ENCODE measurements at places on chromosomes 3 and 15.

GRCh38 chr3:119319311-119319710, 25.1 kb downstream of the ARHGAP31 start:
- DNase-seq: no peak

DNA sequence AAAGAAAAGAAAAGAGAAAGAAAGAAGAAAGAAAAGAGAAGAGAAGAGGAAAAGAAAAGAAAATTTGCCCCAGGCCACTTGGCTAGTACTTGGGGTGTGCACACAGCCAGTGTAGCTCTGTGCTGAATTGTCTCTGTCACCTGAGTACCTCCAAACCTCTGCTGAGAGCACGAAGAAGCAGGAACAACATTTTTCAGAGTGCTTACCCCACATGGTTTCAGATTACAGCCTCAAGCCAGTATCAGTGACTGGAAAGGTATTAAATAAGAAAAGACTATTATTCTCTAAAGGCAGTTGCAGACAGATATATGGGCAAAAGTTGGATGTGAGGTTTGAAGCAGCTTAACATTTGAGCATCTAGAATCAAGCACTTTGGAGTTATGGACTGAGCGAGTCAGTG, 113.3 kb upstream of the PHLDB2 start:
- DNase-seq: no peak

- DNase-seq: no peak
These were observed 104.6 kb upstream of the SELENOK start for GRCh38 chr3:53996141-53996874.

GRCh38 chr15:85443046-85443445, 62.6 kb downstream of the AKAP13 start:
- DNase-seq: no peak

DNA sequence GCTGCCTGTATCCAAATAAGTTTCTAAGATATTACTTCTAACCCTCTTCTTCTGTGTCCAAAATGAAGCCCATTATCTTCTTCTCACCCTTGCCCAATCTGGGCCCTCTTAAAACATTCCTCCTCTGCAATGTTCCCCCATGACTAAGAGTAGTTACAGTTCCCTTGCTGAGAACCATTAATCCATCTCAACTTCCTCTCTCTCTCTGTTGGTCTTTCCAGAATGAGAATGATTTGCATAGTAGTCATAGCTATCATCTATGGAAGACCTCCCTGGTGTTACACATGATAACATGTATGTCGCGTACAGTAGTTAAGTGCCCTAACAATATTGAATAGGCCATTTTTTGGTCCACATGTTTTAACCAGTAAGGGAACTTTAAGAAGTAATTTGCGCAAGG, 177.9 kb downstream of the ANXA2 start:
- no peak for DNase-seq

DNA sequence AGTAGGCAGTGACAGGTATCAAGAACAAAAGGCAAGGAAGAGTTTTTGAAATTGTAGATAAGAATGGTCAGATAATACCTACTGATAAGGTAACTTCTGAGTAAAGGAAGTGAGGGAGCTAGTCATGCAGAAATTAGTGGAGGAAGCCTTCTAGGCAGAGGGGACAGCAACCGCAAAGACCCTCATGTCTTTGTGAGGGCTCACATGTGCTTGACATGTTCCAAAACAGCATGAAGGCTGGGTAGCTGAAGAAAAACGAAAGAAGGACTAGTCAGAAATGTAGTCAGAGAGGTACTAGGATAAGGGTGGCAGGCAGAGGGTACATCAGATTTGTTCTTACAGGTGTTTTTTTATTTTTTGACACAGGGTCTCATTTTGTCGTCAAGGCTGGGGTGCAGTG, 5.3 kb downstream of the SIN3A start:
- DNase-seq: no peak

DNA sequence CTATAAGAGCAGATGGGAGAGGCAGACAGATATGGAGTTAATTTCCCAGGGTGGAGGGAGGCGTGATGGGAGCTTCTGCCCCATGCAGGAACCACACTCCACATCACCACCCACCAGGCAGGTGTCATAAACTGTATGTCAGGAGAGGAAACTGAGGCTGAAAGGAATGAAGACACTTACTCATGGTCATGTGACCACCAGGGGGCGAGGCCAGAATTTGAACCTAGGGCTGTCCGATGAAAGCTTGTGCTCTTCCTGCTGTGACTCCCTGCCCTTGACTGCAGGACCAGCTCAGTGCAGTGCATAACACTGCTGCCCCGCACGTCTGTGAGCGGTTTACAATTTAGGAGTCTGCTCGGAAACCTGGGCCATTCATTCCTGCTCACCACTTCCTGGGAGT, 28.8 kb downstream of the NUP210 start:
- no peak for DNase-seq

DNA sequence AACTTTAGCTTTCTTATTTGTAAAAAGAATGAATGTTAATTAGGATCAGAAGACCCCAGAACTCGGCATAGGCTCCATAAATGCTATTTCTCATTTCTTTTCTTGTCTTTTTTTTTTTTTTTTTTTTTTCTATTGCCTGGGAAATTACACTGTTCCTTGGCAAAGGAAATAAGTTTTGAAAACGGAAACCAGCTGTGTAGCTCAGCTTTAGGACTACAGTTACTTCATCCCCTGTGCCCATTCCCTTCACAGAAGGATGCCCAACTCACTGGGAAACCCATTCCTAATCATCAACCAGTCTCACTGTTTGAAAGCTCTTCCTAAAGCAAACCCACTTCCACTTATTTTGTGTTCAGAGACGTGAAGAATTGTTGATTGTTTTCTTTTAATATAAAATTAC, 254.0 kb upstream of the IL12A start:
- DNase-seq: no peak

- no peak for DNase-seq
These were observed 75.4 kb downstream of the HERC2 start for GRCh38 chr15:28246605-28247004.

GRCh38 chr3:141203866-141204265, 27.8 kb upstream of the PXYLP1 start:
- DNase-seq: no peak

GRCh38 chr15:74505837-74506514, 35.0 kb upstream of the ARID3B start:
- DNase-seq: no peak

DNA sequence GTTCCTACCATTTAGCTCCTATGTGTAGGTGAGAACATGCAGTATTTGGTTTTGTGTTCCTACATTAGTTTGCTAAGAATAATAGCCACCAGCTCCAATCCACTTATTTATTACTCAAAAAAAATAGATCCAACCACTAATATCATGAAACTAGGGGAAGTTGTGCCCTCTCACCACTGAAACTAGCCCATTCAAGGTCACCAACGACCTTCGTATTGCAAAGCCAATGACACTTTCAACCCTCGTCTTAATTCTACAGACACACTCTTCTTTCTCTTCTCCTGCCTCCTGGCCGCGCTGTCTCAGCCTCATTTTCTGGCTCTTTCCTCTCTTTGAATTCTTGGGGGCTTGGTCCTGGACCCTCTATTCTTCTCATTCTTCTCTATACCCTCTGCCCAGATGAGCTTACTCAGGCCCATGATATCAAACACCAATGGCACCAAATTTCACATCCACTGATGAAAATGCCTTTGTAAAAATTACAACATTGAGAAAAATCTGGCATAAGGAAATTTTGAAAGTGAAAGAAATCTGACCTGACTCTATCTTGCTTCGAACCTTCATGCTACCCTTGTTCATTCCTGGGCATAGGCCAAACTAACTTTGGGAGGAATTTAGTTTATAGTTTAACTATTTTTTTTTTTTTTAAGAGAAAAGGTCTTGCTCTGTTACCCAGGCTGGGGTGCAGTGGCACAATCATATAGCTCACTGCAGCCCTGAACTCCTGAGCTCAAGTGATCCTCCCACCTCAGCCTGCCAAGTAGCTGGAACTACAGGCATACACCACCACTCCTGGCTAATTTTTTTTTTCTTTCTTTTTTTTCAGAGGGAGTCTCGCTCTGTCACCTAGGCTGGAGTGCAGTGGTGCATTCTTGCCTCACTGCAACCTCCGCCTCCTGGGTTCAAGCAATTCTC, 25.4 kb upstream of the LIMD1 start:
- no peak for DNase-seq

GRCh38 chr3:143410259-143410658, 290.7 kb downstream of the CHST2 start:
- no peak for DNase-seq

DNA sequence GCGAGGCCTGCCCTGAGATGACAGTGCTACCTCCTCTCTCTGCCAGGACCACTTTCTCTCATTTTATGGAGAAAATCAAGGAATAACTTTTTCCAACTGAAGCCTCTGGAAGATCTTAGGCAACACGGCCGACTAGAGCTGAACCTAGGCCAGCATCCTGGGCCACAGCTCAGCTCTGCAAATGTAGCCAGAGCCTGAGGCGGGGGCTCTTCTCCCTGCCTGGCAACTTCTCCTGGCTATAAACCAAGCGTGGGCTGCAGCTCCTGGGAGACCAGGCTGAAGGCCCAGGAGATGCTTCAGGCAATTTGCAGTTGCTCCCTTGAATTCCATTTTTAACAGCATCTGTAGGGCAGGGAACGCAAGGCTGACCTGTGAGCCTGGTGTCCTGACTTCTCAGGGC, 74.9 kb downstream of the CEMIP start:
- no peak for DNase-seq

DNA sequence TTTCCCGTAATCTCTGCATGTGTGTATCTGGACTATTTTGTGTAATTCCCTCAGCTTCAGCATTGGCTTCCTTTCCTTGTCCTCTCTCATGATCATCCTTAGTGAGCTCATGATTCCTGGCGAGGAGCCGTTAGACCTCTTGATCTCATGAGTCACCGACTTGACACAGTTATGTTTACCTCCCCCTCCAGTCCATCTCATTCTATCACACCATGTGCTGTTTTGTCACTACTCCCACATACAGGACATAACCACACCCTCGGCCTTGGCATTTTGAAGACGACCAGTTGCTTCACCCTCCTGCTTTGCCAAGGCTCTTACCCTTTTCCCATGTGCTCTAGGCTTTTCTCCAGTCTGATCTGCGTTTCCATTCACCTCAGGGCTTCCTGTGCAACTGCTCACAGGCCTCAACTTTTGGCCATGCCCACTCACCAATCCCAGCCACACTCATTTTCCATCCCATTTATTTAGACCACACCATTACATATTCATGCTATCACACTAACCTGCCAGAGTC, 41.5 kb downstream of the CP start:
- peak; percentile 75 for DNase-seq

DNA sequence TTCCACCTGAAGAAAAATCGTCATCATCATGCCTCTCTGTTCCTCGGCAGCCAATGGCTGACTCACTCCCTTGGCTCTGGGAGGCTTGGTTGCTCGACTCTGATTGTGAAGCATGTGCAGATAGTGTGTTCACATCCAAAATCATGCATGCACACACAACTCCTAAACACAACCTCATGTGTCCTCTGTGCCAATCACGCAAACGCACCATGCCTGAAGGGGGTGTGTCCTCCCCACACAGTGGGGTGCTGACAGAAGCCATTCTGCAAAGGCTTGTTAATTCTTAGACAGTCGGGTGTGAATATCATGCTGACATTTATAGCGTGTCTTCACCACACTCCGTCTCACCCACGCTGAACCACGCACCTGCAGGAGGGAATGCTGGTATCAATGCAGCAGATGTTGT, 11.4 kb upstream of the CCDC174 start:
- no peak for DNase-seq

DNA sequence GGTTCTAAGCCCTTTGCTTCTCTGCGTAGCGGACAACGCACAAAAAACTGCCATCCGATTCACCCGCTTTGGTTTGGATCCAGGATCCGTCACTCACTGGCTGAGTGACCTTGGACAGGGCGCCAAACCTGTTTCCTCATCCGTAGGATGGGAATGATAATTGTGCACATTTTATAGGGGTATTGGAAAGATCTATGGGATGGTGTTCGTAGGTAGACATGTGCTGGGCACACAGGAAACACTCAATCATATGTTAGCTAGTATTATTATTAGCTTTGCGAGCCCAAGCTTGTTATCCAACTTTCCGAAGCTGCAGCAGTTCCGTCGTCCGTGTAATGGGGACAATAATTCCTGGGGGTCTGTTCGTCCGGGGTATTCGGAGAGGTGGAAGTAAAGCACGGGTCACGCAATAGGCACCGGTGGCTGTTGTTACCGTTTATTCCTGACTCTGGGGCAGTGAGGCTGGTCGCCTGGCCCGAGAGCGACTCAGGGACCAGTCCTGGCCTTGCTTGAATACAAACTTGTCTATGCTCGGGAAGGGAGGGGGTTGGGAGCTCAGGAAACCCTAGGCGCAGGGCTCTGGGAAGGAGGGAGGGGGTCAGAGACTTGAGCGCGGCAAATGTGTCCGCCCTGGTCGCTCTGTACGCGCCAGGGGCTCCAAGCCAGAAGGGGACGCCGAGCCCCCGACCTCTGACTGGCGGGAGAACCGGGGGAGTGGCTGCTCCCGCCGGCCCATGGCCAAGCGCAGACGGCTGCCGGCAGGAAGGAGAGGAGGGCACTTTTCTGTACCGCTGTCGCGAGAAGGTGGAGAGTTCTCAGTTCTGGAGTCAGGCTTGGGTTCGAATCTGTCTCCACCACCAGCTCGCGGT, 1.3 kb downstream of the SPSB4 start:
- no peak for DNase-seq

- DNase-seq: no peak
These were observed 122.9 kb upstream of the GOLIM4 start for GRCh38 chr3:168218600-168218999.

- DNase-seq: no peak
These were observed 91.2 kb downstream of the AQP9 start for GRCh38 chr15:58229297-58229768.

- DNase-seq: no peak
These were observed 389 bp downstream of the ARPC4 start for GRCh38 chr3:9793161-9793781.

DNA sequence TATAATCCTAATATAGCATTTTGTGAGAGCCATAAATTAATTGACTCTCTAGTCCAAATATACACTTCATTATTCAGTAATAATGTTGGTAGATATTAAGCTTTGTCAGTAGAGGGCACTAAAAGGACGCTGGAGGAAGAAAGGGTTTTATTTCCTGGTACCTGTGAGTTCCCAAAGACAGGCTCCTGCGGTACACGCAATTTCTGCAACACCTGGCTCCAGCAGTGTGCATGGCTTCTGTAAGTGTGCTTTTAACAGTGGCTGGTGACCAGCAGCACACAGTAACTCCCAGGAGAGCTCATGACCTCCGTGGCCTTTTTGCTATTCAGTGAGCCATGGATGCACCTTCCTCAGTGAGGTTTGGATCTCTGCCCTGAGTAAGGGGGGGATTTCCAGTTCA, 338.3 kb upstream of the ZNF385D start:
- DNase-seq: no peak

DNA sequence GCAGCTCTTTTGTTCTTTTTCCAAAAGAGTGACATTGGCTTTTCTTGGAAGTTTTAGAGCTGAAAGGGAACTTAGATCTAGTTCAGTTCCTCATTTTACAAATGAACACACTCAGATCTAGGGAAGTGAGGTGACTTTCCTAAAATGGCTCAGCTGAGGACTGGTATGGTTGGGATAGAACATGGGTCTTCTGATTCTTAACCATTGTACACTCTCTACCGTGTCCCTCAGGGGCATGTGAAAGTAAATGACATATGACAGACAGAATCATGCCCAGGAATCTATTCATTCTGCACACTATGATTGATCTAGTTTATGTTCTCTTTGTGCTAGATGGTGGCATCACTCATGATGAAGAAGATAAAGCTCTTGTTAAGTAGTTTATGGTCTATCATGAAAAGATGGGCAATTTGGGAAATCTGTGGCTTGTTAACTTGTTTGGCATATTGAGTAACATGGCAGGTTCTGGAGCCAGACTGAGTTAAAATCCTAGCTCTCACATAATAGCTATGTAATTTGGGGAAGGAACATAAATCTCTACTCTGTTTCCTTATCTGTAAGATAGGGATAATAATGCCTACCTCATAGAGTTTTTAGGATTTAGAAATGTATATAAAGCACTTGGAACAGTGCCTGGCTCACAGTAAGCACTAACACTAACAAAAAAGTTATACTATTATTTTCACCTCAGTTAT, 30.9 kb downstream of the UBE2E1 start:
- no peak for DNase-seq
